ENCODE measurements at places on chromosomes 2 and 18.

DNA sequence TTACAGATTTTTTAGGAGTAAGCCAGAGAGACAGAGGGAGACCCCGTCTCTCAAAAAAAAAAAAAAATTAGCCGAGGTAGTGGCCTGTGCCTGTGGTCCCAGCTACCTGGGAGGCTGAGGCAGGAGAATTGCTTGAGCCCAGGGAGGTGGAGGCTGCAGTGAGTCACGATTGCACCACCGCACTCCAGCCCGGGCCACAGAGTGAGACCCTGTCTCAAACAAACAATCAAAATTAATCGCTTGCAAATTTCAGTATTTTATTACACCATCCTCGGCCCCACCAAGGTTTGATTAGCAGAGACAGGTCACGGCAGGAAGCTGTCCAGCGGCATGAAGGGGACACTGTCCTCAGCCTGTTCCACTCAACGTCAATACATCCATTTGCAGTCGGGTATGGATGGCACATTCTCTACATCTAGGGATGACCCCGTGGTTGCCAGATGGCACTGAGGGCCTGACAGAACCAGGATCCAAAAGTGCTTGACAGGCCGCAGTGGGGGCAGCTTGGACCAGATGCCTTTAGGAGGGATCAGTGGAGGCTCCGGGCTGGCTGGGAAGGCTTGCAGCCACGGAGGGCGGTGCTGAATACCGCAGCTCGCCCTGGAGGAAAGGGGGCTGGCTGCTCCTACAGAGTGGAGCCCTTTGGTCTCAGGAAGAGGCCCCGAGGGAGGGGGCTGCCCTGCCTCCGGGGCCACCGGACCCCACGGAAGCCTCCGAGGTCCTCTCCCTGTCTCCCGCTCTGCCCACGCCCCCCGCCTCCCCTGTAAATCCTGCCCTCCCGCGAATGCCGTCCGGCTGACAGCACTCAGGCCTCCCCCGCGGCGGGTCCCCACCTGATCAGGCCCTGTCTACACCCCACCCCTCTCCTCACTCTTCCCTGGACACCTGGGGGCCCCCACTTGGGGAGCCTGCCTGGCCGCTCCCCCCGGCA lies 13.1 kb downstream of the ASPRV1 start:
- DNase-seq = no peak

DNA sequence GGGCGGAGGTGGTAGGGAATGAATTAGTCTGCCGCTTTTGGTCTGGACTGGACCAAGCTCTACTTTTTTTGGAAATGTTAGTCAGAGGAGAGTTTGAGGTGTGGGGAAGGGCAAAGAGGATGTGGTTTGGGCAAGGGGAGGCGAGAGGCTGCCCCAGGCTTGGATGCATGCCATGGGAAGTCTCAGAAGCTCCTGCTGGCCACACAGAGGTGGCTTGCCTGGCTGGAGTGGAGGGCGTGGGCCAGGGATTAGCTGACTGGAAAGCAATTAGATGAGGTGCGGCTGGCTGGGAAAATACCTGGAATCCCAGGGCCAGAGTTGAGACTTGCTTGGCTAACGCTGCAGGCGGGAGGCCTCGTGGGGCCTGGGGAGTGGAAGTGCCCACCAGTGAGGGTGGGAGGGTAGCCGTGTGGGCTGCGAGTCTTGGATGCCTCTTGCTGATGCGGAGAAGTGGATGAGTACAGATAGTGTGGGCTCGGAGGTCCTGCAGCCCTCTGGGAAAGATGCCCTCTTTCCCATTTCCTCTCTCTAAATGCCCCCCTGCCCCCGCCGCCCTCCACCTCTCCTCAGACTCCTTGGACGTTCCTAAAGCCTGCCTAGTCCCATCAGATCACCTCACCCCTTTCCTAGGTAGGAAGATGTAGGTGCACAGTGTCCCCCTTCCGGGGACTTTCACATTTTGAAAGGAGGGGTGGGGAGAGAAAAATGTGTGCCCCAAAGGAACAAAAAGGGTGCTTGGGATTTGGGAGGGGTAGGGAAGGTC lies 117.6 kb downstream of the SMAD7 start:
- peak; percentile 67 for DNase-seq

DNA sequence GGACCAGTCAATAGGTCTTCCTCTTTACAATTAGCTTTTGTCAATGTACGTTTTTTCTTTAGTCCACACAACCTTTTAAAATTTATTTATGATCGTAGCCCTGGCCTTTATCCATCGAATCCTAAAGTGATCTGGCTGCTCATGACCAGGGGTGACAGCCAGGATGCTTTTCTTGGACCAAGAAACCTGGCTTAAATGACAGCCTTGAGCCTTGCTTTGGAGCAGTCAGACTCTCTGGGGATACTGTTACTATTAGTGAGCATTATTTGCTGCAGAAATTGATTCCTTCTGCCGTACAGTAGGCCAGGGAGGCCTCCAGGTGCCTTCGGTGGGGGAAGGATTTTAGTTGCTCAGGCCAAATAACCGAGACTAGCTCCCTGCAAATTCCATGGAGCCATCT lies 70.2 kb downstream of the AGAP1 start:
- no peak for DNase-seq

DNA sequence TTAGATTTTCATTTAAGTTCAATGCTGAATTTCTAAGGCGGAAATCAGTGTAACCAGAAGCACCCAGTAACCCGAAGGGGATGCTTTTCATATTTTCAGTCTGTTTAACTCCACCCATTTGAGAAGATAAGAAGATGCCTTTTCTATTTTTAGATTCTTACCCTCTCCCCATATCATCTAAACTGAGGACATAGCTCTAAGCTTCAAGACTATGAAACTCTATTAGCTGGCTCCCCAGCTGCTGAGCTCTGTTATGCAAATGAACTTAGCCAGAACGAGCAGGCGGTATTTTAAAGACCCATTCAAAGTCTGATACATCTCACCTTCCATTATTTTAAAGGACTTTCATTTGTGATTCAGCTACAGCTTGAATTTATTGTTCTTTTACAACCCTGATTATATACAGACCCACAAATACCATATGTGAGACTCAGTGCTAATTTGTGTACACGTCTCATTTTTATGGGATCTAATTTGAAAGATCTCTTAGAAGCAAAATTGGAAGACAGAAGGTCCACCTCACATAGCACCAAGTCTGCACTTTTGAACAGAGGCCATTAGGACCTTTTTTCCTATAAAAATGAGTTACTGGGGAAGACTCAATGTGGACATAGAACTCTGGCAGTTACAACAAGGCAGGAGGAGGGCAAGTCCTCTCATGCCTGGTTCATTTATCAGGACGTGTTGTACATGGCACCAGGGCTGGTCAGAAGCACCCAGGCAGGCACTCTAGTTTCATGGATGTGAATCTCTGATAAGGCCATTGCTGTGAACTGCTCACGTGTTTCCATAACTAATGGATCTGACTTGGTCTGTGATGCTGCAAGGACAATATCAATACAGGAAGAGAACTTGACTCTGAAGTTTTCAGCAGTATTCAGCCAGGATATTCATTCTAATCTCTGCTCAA lies 16.3 kb downstream of the CDC42EP3 start:
- DNase-seq = no peak

DNA sequence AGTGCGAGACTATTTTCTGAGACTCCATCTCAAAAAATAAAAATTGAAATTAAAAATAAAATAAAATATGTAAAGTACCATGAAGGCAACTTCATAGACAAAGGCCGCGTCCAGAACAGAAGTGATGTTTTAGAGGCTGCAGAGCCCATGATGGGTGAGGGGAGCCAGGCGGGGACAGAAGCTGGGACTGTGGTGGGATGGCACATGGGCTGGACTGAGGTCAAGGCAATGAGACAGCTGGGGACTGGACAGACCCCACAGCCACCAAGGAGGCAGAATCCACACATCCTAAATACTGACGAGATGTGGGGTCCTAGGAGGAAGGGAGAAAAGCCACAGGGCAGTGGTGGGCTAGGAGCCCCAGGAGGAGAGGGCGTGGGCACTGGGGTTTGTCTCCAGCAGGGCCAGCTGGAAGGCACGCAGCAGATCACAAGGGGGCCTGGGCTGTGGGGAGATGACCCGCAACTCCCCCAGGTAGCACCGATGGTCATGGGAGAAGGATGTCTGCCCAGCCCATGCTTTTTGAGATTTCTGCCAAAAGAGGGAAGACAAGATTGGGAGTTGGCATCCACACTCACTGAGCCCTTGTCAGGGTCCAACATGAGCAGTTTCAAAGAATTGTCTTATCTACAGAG lies 74.3 kb downstream of the KCNF1 start:
- no peak for DNase-seq

DNA sequence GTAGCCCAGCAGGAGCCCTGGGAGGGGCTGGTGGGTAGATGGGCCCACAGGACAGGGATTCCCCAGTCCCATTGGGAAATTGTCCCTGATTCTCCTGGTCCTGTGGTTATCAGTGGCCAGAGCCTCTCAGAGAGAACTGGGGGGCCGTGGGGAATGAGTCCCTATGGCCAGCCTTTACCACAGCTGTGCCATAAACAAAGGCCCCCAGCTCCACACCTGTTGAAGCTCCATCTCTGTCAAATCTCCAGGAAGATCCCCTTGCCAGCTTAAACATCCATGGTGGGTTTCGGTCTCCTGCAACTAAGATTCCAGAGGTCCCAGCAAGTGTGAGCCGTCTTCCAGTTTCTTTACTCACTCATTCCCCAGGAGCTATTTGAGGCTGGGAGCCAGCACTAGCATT lies 897.1 kb downstream of the LRRTM4 start:
- DNase-seq = no peak

GRCh38 chr18:36298126-36298741 lies 721 bp downstream of the FHOD3 start:
- DNase-seq = no peak

GRCh38 chr2:152763651-152764050 lies 45.2 kb downstream of the ARL6IP6 start:
- no peak for DNase-seq

- no peak for DNase-seq
Measured at GRCh38 chr2:17461087-17461475, 57.2 kb downstream of the RAD51AP2 start.

DNA sequence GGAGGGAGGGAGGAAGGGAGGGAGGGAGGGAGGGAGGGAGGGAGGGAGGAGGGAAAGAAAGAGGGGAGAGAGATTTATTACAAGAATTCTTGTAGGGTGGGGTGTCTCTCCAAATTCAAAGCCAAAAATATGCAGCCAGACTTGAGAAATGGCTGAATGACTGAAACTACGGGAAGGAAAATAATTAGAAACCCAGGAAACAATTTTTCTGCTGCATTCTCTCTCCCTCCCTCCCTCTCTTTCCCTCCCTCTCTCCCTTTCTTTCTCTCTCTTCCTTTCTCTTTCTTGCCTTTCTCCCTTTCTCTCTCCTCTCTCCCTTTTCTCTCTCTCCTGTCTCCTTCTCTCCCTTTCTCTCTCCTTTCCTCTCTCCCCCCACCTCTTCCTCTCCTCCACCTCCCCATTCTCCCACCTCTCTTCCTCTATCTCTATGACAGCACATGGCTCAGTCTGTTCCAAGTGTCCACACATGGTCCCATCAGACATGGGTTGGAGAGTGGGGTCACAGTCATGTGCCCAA lies 218.7 kb downstream of the C1D start:
- DNase-seq = no peak

DNA sequence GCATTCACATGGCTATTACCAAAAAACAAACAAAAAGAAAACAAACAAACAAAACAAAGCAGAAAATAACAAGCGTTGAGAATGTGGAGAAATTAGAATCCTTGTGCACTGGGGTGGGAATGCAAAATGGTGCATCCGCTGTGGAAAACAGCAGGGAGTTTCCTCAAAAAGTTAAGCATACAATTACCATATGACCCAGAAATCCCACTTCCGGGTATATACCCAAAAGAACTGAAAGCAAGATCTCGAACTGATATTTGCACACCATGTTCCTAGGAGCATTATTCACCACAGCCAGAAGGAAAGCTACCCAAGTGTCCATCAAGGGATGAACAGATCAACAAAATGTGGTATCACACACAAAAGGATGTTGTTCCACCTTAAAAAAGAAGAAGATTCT lies 17.9 kb upstream of the TEX51 start:
- DNase-seq = no peak

GRCh38 chr18:76573325-76574025 lies 78.4 kb upstream of the ZNF516 start:
- peak; percentile 55 for DNase-seq

- DNase-seq = no peak
Measured at GRCh38 chr2:54061272-54061671, 54.1 kb upstream of the ACYP2 start.

GRCh38 chr18:31302991-31303390 lies 15.0 kb upstream of the DSG1 start:
- DNase-seq = no peak

- peak; percentile 49 for DNase-seq
Measured at GRCh38 chr2:96527286-96528005, 9.1 kb upstream of the ARID5A start.

GRCh38 chr2:46690825-46691224 lies 211.5 kb downstream of the TMEM247 start:
- no peak for DNase-seq

- DNase-seq = no peak
Measured at GRCh38 chr2:55906993-55907392, 16.6 kb downstream of the EFEMP1 start.

Measured in inflammatory macrophage treated with lipopolysaccharide for 1 hour (primary cell).